ENCODE measurements at places on chromosomes 3 and 15.

DNA sequence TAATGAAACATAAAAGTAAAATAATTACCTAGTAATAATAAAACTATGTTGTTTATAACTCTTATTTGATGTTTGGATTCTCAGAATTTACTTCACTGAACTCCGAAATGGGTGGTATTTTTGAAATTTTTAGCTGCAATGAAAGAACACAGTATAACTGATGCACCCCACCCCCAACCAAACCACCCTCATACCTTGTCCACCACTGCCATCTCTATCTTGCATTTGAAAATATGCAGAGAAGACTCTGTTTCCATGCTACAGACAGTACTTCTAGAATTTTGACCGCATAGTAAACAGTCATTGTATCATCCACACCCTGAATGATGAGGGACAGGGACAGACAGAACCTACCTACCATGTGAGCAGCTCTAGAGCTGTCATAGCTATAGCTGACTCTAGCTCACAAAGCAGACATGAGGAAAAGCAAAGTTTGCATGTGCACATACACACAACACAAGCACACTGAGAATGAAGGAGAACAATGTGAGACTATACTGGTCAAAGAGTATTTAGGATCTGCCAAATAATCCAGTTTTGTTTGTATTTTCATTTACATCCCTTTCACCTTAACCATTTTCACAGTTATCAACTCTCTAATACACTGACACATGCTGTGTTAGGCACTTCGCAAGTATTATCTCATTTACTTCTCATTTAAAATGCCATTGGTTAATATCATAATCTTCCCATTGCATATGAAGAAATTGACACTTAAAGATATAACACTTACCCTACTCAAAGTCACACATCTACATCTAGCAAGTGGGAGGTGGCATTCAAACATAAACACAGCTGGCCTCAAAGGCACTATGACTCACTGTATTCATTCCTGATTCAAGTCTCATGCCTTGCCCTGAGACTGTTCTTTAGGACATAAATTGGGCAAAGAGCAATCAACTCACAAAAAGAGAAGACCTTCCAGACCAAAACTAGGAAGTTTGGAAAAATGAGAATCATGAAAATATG is 1014.7 kb upstream of the CFAP20DC start:
- DNase-seq = no peak

DNA sequence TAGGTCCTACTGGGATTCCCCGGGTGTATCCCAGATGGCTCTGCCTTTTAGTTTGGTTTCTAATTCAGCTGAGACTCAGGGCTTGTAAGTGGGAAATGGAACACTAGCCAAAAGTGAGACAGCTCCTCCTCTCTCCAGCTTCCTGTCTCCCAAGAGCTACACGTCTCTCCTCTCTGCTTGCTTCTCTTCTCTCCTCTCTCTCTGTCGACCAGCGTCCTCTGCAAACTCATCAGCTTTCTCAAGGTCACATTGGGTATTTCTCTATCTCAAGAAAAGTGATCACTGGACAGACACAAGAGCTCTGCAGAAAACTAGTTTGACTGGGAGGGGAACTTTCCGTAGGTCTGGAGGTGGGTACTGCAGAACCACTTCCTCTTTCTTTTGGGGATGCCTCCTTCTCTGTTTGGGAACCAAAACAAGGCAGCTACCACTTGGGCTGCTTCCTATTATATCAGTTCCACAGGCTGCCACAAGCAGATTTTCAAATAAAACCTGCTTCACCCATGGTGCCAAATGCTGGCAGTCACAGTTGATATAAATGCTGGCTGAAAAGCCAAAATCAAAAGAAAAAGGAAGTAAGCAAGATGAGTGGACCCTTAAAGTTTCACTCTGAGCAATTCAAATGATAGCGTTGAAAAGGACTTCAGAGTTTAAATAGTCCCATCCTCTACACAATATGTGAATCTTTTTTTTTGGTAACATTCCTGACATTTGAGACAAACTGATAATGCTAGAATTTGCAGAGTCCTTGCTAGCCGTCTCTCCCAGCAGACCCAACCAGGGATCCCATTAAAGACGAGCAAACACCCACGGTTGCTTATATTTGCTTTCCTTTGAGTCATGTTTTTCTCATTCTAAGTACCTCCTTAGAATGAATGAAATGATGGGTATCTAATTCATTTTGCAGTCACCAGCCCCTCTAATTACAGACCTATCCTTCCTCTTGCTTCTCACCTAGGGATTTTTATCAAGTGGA is 7.2 kb upstream of the DYNC1LI1 start:
- DNase-seq = no peak

- DNase-seq = no peak
Observed at GRCh38 chr3:124621498-124621897, 108.8 kb upstream of the UMPS start.

- no peak for DNase-seq
Observed at GRCh38 chr15:73584699-73585420, 48.3 kb downstream of the NPTN start.

DNA sequence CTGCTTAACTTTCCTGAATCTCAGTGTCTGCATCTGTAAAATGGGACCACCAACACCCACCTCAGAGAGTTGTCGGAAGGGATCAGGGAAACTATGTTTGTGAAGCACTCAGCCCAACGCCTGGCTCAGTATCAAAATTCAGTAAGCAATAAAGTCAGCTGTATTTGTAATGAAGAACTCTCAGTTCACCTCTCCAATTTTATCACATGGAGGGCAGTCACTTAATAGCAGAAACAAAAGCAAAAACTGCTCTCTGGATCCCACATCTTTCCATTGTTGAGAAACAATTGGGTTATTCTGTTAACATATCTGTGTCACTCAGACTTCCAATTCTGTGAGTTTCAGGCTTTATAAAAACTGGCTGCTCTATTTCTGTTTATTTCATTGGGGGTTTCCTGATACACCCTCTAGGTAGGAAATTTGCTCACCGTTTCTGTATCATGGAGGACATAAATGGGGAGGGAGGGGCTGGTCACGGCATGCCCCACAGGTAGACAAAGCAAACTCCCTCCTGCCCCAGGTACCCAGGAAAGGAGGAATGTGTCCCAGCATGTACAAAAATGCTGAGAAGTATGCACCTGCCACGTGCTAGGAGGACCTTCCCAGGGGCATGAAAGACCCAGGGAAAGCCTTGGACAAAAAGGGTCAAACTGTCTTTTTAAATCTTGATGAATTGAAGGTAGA is 81.4 kb upstream of the LMOD3 start:
- DNase-seq = no peak

- DNase-seq = no peak
Observed at GRCh38 chr3:45915518-45916231, 27.6 kb upstream of the CXCR6 start.

- DNase-seq = no peak
Observed at GRCh38 chr3:8749316-8749715, 15.7 kb downstream of the CAV3 start.

GRCh38 chr15:88680241-88681001 is 41.6 kb downstream of the ISG20 start:
- DNase-seq = no peak

- no peak for DNase-seq
Observed at GRCh38 chr15:68639926-68640600, 61.3 kb downstream of the CORO2B start.

GRCh38 chr3:160343132-160343531 is 55.9 kb downstream of the IFT80 start:
- DNase-seq = peak; percentile 71

Measured in NCI-H1105 treated with DMSO at 0.1 percent for 48 hours (cell line).